ENCODE measurements at places on chromosomes 3 and 15. TPM values are rescaled to one million over a fixed set of nuclear protein-coding genes. Genes with fewer than 3 reads are reported as not detected.

CIDEC gene
- total RNA-seq, result 0.43 TPM

HACD3 gene
- 105 TPM for total RNA-seq

FILIP1L gene
- 7.9 TPM for total RNA-seq

MOBP gene
- total RNA-seq, result 0.44 TPM

NDN gene
- total RNA-seq, result 123 TPM

TIMP4 gene
- total RNA-seq, result 1.6 TPM

COX5A gene
- 146 TPM for total RNA-seq

XYLB gene
- 8.8 TPM for total RNA-seq

ISLR gene
- total RNA-seq, result 1.6 TPM

SSUH2 gene
- 1.7 TPM for total RNA-seq

RAB5A gene
- total RNA-seq, result 60.7 TPM

SEMA3B gene
- total RNA-seq, result 5.6 TPM

NR1I2 gene
- total RNA-seq, result 0.14 TPM

CSNK1G1 gene
- total RNA-seq, result 30.3 TPM

KIF7 gene
- total RNA-seq, result 8.3 TPM

PRR20G gene
- total RNA-seq, result 0.62 TPM

SCAMP5 gene
- 9.0 TPM for total RNA-seq

SMCO1 gene
- not detected for total RNA-seq

ANKUB1 gene
- 0.36 TPM for total RNA-seq

OCA2 gene
- 1.9 TPM for total RNA-seq

All from motor neuron (in vitro differentiated cells).